Right lobe of liver (tissue), 6 donors: ENCODE measurements at places on chromosomes 2 and 18. TPM values are rescaled to one million over a fixed set of nuclear protein-coding genes. Genes with fewer than 3 reads are reported as not detected.

DNA sequence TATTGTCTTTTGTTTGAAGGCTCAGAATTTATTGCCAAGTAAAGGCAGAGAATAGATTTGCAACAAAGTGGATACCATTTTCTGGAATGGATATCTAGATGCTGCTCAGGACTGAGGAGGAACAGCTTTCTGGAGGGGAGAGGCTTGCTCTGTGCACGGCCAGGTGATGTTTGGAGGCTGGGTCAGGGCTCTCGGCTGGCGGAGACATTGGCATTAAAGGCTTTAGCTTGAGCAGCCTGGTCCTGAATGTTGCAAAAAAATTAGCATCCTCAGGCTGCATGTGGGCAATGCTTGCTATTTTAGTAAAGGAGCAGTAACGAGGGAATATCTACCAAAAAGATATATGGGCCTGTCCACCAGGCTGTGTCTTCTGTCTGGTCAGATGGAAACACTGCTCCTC, 20.4 kb downstream of the RNF144A start:
- DNase-seq: no peak

The RAB6D gene
- 0.07 TPM for total RNA-seq

DNA sequence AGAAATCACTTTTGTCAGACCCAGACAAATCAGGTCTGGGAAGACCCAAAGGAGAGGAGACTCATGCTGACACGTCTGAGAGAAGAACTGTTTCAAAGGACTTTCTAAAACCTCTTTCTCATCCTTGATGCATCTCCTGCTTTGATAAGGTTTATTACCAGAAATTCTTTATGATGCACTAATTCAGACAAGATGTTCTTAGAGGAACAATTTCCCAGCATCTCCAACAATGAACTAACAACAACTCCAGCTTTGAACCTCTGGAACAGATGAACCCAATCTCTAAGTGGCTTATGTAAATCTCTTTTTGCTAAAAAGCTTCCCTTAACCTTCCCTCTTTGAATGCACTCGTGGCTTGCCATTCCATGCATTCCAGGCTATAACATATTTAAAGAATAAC, 15.9 kb upstream of the SERPINB11 start:
- no peak for DNase-seq

GRCh38 chr18:46652372-46652771, 4.6 kb downstream of the LOXHD1 start:
- DNase-seq: no peak

The TMEM185B gene
- 18.1 TPM for total RNA-seq

The GRB14 gene
- total RNA-seq: 44.1 TPM

DNA sequence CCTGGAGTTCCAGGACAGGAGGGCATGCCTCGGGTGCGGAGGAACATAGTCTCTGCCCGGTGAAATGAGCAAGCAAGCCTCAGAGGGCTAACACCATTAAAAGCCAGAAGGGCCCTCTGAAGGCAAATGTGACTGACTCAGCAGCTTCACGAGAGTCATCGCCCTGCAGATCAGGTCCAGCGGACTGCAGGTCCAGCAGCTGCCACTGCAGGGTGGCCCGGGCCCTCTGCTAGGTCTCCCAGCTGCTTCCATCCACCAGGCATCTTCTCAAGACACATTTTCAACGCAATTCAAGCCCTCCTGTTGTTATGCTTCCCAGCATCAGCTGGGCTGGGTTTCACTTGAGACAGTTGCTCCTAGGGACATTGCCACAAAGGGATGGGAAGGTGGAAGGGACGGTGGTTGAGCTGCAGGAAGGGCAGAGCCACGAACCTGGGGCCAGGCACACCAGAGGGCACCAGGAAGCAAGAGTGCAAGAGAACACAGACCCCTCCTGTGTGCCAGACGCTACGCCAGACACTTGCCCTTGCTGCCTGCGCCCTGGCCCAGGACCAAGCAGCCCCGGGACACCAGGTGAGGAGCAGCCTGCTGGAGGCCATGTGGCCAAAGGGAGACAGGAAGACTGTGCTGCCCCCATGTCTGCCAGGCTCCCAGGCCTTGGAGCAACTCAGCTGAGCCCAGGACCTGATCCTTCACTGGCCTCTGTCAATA, 173.0 kb downstream of the HDAC4 start:
- DNase-seq: peak; percentile 74

The LYG2 gene
- not detected for total RNA-seq
